ENCODE measurements at places on chromosomes 6 and 20.

DNA sequence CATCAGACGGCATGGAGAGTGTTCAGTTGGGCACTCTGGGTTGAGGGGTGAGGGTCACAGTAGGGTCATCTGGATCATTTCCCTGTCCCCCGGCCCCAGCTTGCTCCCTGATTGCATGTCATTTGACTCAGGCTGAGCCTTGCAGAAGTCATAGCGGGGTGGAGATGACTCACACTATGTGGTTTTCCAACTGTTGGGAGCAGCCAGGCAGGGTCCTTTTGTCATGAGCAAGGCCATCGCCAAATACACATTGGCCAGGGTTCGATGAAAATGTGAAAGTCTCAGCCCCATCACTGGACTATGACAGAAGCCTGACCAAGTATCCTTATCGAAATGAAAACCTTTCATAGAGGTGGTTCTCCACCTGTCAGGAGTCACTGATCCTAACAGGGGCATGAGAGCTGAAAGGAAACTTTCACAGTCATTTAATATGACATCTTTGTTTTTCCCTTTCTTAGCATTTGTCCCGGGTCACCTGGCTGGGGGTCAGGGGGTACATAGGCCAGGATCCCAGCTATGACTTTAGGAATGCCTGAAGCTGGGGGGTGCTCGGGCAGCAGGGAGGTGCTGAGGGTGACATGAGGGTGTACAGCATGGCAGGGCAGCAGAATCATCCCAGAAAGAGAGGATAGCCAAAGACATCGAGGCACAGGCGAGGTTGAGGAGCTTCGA lies 70.2 kb upstream of the CD93 start:
- peaks cover 9% of the 10 kb centered on the region for H3K4me1 ChIP-seq
- H3K4me3 ChIP-seq, result no peak overlapping the region
- no peak for DNase-seq
- peaks cover 3% of the 10 kb centered on the region for H3K27me3 ChIP-seq
- no peaks in the 10 kb centered on the region for H3K36me3 ChIP-seq

- H3K4me3 ChIP-seq, result no peak overlapping the region
- peaks cover 12% of the 10 kb centered on the region for H3K27me3 ChIP-seq
- H3K36me3 ChIP-seq, result no peaks in the 10 kb centered on the region
- no peak overlapping the region for H3K27ac ChIP-seq
These were observed 7.3 kb downstream of the RAET1E start for GRCh38 chr6:149890629-149891045.

DNA sequence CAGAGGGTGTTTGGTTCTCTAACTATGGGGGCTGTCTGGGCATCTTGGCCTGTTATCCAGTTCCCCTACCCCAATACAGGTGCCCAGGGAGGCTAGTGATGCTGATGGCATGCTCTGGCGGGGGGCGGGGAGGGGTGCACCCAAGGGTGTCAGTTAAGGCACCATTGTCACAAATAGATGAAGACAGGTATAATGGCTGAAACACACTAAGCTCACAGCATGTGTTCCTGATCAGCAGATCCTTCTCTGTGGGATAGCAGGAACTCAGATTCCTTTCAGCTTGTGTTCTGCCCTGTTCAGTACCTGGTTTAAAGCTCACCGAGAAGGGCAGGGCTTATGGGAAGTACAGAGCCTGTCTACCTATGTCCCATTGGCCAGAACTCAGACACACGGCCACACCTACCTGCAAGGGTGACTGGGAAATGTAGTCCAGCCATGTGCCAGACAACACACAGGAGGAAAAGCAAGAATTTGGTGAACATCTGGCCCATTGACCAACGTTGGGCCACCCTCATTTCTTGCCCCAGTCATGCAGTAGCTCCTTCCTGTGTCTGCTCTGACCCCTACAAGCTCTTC lies 3.4 kb upstream of the RSPO4 start:
- peaks cover 7% of the 10 kb centered on the region for H3K4me1 ChIP-seq
- no peak overlapping the region for H3K4me3 ChIP-seq
- H3K27me3 ChIP-seq, result peaks cover 44% of the 10 kb centered on the region
- no peaks in the 10 kb centered on the region for H3K36me3 ChIP-seq

DNA sequence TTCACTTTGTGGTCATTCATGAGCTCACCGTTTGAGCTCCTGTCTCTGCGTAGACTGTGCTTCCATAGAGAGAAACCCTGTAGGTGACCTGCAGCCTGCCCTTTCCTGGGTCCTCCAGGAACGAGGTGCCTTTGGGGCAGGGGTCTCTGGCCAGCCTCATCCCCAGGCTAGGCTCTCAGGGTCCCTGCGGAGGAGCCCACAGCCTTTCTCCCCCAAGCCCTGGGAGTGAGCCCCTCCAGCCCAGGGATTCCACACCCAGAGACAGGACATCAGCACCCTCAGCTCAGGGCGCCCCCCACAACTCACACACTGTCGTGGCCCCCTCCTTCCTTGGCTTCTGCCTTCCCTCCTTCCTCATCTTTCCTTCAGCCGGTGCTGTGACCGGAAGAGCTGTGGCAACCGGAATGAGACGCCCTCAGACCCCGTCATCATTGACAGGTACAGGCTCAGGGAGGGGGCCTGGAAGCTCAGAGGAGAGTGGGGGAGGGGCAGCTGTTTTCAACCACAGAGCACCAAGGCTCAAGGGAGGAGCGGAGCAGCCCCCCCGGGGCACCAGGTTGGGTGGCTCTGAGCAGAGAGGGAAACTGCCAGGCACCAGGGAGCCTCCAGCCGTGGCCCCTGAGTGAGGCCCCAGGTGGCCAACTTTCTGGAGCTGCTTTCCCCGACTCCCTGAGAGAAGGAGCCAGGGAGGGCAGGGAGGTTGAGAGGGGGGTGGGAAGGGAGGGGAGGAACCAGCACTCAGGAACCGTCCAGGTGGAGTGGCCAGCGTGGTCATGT lies 16.8 kb downstream of the EBF4 start:
- DNase-seq, result no peak
- no peak overlapping the region for H3K4me3 ChIP-seq
- peaks cover 7% of the 10 kb centered on the region for H3K27me3 ChIP-seq
- no peaks in the 10 kb centered on the region for H3K36me3 ChIP-seq
- no peak overlapping the region for H3K27ac ChIP-seq

DNA sequence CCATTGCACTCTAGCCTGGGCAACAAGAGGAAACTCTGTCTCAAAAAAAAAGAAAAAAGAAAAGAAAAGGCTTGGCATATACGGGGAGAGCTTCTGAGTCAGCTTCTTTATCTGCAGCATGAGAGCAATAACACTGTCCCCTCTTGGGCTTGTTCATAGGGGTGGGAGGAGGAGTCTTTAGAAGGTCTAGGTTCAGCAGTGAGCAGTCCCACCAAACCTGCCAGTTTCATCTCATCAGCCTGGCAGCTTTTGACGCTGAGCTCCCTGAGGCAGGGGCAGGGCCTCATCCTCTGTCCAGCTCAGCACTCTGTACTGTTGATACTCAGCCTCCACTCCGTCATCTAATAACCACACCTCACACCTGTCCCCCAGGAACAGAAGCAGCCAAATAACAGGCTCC lies 5.6 kb upstream of the C6orf132 start:
- no peaks in the 10 kb centered on the region for H3K36me3 ChIP-seq
- H3K4me1 ChIP-seq, result no peaks in the 10 kb centered on the region
- H3K27me3 ChIP-seq, result peaks cover 17% of the 10 kb centered on the region
- no peak overlapping the region for H3K27ac ChIP-seq

DNA sequence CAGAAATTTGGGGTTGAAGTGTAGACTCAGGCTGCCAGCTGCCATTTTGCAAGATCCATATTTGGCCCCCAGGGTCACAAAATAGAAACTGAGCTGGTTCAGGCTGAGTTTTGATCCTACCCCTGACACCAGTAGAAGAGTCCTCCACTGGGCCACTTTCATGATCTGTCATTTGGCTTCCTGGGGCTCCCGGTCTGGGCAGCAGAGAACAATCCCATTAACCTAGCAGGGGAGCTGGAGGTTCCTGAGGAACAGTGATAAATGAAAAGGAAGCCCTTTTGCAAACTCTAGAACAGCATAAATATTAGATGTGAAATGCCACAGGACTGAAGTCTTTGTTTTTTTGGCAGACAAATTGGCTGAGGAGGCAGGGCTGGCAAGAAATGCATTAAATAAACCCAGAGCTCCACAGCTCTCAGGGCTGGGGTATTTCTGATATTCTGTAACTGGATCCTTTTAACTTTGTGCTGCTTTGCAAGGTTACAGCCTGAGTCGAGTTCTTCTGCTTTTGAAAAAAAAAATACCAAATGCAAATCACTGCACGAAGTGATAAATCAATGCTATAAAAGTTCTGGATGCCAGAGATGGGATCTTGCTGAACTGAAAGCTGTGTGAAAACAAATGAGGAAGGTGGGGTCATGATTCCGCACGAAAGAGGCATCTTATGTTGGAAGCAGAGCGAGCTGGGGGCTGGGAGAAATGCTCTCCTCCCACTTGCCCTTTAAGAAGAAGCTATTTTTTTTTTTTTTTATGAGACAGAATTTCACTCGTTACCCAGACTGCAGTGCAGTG lies 64.4 kb downstream of the SULF2 start:
- no peak overlapping the region for H3K27ac ChIP-seq
- H3K4me1 ChIP-seq, result peaks cover 11% of the 10 kb centered on the region
- no peak for DNase-seq
- no peaks in the 10 kb centered on the region for H3K36me3 ChIP-seq
- H3K27me3 ChIP-seq, result no peaks in the 10 kb centered on the region

GRCh38 chr20:487655-488054 lies 25.3 kb upstream of the TBC1D20 start:
- no peak overlapping the region for H3K4me3 ChIP-seq
- no peaks in the 10 kb centered on the region for H3K4me1 ChIP-seq
- DNase-seq, result no peak
- H3K36me3 ChIP-seq, result peaks cover 92% of the 10 kb centered on the region

- H3K36me3 ChIP-seq, result no peaks in the 10 kb centered on the region
- no peak overlapping the region for H3K27ac ChIP-seq
- no peaks in the 10 kb centered on the region for H3K27me3 ChIP-seq
- H3K4me1 ChIP-seq, result no peaks in the 10 kb centered on the region
These were observed 46.6 kb downstream of the HDDC2 start for GRCh38 chr6:125255201-125255600.

- no peak overlapping the region for H3K4me3 ChIP-seq
- H3K27ac ChIP-seq, result no peak overlapping the region
- H3K27me3 ChIP-seq, result no peaks in the 10 kb centered on the region
These were observed 16.1 kb downstream of the TXNDC5 start for GRCh38 chr6:7894262-7895124.
